CD8-positive, alpha-beta memory T cell (primary cell): ENCODE measurements at places on chromosomes 6 and 20. TPM values are rescaled to one million over a fixed set of nuclear protein-coding genes. Genes with fewer than 3 reads are reported as not detected.

The TP53TG5 gene
- total RNA-seq = not detected

The DYNLT2 gene
- 1.4 TPM for total RNA-seq

The CD24 gene
- total RNA-seq = not detected

DNA sequence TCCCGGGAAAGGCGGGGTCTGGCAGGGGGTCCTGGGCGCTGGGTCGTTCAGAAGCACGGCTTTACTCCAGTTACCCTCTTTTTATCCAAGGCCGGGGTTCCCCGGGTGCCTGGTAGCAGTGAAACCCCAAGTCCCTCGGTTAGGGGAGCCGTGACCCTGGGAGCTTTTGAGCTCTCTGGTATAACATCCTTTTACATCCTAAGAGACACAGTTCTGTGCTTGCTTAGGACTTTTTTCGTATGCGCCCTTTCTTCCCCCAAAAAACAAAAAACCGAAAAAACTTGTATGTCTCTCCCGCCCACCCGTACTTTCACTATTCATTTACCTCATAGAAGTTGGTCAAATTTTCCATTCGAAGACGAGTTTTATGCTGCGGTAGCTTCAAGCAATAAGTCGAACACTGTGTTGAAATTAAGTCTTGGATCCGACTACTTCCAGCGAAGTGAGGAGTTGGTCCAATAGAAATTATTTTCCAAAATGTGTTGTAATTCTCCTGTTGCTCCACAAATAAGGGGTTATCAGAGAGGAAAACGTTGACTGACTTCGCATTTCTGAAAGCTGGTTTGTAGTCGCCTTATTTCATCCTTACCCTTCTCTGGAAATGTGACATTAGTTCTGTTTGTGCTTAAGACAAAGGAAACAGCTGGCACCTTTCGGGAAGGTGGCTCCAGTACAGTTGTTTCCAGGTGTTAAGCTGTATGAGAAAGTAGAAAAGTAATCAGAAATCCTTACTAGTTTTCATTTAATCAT lies 816 bp upstream of the MAN1A1 start:
- no peaks in the 10 kb centered on the region for H3K27me3 ChIP-seq
- H3K27ac ChIP-seq = peak overlapping the region; percentile 85
- peak; percentile 20 for DNase-seq
- H3K4me1 ChIP-seq = peaks cover 12% of the 10 kb centered on the region

GRCh38 chr6:54377776-54378175 lies 69.5 kb downstream of the TINAG start:
- no peaks in the 10 kb centered on the region for H3K27me3 ChIP-seq
- H3K36me3 ChIP-seq = no peaks in the 10 kb centered on the region
- no peak overlapping the region for H3K4me3 ChIP-seq
- no peak for DNase-seq

DNA sequence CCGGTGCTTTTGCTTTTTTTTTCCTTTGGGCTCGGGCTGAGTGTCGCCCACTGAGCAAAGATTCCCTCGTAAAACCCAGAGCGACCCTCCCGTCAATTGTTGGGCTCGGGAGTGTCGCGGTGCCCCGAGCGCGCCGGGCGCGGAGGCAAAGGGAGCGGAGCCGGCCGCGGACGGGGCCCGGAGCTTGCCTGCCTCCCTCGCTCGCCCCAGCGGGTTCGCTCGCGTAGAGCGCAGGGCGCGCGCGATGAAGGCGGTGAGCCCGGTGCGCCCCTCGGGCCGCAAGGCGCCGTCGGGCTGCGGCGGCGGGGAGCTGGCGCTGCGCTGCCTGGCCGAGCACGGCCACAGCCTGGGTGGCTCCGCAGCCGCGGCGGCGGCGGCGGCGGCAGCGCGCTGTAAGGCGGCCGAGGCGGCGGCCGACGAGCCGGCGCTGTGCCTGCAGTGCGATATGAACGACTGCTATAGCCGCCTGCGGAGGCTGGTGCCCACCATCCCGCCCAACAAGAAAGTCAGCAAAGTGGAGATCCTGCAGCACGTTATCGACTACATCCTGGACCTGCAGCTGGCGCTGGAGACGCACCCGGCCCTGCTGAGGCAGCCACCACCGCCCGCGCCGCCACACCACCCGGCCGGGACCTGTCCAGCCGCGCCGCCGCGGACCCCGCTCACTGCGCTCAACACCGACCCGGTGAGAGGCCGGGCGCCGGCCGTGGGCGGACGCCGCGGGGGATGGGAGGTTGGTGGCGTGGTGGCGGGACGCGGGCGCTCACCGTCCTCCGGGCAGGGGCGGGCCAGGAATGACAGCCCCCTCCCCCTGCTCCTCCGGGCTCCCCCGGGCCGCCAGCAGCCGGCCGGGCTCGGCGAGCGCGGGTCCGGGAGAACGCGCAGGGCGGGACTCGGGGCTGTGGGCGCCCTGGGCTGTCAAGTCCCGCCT lies 606 bp downstream of the ID4 start:
- H3K27me3 ChIP-seq = no peaks in the 10 kb centered on the region
- H3K4me3 ChIP-seq = no peak overlapping the region
- no peaks in the 10 kb centered on the region for H3K36me3 ChIP-seq
- no peak overlapping the region for H3K27ac ChIP-seq

DNA sequence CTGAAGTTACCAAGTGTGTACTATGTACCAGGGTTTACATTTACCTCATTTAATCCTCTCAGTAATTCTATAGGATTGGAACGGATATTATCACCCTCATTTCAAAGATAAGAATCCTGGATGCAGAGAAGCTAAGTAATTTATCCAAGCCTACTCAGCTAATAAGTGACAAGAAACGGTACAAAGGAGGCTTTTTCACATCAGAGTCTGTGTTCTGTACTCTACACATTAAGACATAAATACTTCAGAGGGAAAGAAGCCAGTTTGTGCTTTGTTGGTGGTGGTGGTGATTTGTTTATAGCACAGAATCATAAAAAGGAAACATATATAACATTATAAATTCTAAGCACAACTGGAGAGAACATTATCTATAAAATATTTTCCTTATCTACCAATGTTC lies 88.3 kb upstream of the HMGCLL1 start:
- no peak for DNase-seq
- no peaks in the 10 kb centered on the region for H3K27me3 ChIP-seq
- no peaks in the 10 kb centered on the region for H3K4me1 ChIP-seq
- H3K4me3 ChIP-seq = no peak overlapping the region
- no peaks in the 10 kb centered on the region for H3K36me3 ChIP-seq

DNA sequence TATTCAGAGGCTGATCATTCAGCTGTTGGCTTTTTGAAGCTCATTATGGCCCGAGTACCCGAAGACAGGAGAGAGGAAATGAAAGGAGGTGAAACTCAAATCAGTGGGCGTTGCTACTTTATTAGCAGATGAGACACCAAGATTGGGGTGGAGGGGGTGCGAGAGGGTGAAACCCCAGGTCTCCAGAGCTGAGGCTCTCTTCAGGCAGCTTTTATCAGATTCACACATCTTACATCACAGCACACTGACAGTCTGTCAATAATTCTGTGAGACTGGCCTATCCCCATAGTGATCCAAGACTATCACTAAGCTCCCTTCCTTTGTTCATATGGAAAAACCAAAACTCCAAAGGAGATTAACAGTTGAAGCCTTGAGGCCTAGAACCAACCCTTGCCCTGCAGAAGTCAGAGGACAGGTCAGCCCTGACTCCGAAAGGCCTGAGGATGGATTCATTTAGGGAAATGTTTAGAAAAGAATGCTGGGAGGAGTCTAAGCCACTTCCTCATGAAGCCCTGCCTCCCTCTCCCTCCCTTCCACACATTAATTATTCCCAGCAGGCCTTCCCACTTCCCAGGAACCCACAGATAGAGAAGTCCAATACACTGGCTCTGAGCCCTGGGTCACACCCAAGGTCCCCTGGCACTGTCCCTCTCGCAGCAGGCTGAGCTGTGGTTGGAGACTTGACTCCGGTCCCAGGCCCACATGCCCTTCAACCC lies 23.2 kb downstream of the TRERF1 start:
- DNase-seq = peak; percentile 32
- H3K4me1 ChIP-seq = peaks cover 45% of the 10 kb centered on the region
- H3K27me3 ChIP-seq = no peaks in the 10 kb centered on the region
- peak overlapping the region; percentile 4 for H3K27ac ChIP-seq
- no peaks in the 10 kb centered on the region for H3K36me3 ChIP-seq
- H3K4me3 ChIP-seq = no peak overlapping the region

- DNase-seq = no peak
- no peak overlapping the region for H3K4me3 ChIP-seq
- H3K27me3 ChIP-seq = no peaks in the 10 kb centered on the region
- no peaks in the 10 kb centered on the region for H3K4me1 ChIP-seq
- no peak overlapping the region for H3K27ac ChIP-seq
- no peaks in the 10 kb centered on the region for H3K36me3 ChIP-seq
These were observed 63.8 kb upstream of the CD83 start for GRCh38 chr6:14053811-14054210.

DNA sequence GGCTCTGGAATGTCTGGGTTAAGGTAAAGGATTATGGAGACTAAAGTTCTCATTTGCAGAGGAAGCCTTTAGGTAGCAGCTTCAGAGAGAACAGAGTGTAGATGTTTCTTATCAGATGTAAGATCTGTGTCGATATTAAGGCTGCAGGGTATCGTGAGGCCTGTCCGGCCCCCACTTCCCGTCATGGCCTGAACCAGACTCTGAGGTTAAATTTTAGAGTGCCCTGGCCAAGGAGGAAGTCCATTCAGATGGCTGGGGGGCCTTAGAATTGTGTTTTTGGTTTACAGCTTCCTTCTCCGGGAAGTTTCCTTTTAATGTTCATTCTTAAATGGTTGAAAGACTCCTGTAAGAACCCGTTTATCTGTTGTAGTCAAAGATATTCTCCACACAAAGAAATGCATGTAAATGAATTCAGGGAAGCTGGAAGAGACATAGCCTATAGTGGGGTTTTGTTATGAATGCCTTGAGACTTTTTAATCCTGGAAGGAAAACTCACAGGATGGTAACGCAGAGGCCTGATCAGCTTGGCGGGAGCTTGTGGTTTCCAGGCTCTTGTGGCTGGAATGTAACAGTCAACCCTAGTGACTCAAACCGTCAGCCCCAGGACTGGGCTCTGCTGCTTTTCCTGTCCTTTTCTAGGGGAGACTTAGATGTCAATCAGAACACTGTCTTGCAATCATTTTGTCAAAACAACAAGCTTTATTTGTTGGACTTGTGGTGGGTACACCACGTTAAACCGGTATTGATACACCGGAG lies 34.7 kb downstream of the KIF25 start:
- no peaks in the 10 kb centered on the region for H3K4me1 ChIP-seq
- H3K36me3 ChIP-seq = no peaks in the 10 kb centered on the region
- no peak overlapping the region for H3K27ac ChIP-seq

DNA sequence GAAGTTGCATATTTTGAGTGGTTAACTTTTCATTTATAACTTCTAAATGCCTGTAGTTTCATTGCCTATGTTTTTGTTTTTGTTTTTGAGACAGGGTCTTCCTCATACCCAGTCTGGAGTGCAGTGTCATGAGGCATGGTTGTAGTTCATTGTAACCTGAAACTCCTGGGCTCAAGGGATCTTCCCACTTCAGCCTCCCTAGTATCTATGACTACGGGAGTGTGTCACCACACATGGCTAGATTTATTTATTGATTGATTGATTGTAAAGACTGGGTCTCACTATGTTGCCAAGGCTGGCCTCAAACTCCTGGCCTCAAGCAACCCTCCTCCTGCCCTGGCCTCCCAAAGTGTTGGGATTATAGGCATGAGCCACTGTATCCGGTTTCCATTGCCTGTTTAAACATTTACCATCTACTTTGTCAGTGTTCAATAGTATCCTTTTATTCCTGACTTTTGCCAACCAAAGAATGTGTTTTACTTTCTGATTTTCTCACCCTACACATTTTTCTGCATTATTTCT lies 144.6 kb downstream of the CDKAL1 start:
- no peaks in the 10 kb centered on the region for H3K36me3 ChIP-seq
- DNase-seq = no peak
- H3K27me3 ChIP-seq = no peaks in the 10 kb centered on the region

DNA sequence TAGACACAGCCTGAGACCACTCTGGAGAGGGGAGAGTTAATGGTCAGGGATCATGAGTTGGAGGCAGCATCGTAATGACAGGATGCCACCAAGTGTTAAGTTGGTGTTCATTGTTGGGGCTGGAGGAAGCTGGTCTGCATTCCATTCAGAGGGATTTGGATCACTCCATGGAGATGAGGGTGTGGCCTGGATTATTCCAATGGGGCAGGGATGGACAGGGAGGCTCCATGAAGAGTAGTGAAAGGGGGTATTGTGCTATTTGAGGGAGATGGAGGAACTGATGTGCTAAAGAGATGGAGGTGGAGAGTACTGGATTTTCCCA lies 1.1 kb downstream of the SAPCD1 start:
- DNase-seq = no peak
- H3K27ac ChIP-seq = no peak overlapping the region
- no peaks in the 10 kb centered on the region for H3K4me1 ChIP-seq
- H3K4me3 ChIP-seq = no peak overlapping the region

GRCh38 chr20:63940071-63940471 lies 16.1 kb downstream of the UCKL1 start:
- no peaks in the 10 kb centered on the region for H3K27me3 ChIP-seq
- H3K36me3 ChIP-seq = peaks cover 17% of the 10 kb centered on the region
- peaks cover 24% of the 10 kb centered on the region for H3K4me1 ChIP-seq
- DNase-seq = no peak
- H3K27ac ChIP-seq = no peak overlapping the region
- H3K4me3 ChIP-seq = no peak overlapping the region

DNA sequence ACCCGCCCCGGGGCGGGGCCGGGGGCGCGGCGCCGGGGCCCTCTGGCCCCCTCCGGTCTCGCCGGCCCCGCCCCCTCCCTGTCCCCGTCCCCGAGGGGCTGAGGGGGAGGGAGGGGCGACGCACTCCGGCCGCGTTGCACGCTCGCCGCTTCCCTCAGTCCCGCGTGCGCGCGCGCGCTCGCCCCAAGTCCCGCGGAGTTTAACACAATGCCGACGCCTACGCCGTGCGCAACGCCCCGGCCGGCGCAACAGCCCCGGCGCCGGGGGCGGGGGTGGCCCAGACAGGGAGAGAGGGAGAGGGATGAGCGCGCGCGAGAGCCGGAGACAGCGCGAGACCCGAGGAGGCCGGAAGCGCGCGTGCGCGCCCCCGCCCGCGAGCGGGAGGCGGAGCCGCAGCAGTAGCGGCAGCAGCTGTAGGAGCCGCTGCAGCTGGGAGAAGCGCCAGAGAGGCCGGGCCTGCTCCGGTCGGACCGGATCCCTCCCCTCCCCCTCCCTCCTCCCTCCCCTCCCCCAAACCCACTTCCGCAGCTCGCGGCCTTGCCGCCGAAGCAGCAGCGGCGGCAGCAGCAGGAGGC lies 996 bp downstream of the ZBTB2 start:
- no peaks in the 10 kb centered on the region for H3K36me3 ChIP-seq
- peak; percentile 98 for DNase-seq
- H3K27ac ChIP-seq = peak overlapping the region; percentile 92
- peaks cover 68% of the 10 kb centered on the region for H3K4me1 ChIP-seq

GRCh38 chr6:47669684-47670513 lies 28.5 kb upstream of the ADGRF4 start:
- H3K27me3 ChIP-seq = peaks cover 5% of the 10 kb centered on the region
- H3K4me1 ChIP-seq = no peaks in the 10 kb centered on the region
- no peak overlapping the region for H3K4me3 ChIP-seq

- H3K27ac ChIP-seq = no peak overlapping the region
- H3K4me1 ChIP-seq = no peaks in the 10 kb centered on the region
- H3K36me3 ChIP-seq = no peaks in the 10 kb centered on the region
- H3K27me3 ChIP-seq = no peaks in the 10 kb centered on the region
These were observed 220.1 kb downstream of the HACE1 start for GRCh38 chr6:104639668-104640067.
